Stimulated activated CD8-positive, alpha-beta memory T cell treated with anti-CD3 and anti-CD28 coated beads, Interleukin-15, amount 100 ng/mL, for 24 hours (primary cell): ENCODE measurements at places on chromosomes 4 and X.

DNA sequence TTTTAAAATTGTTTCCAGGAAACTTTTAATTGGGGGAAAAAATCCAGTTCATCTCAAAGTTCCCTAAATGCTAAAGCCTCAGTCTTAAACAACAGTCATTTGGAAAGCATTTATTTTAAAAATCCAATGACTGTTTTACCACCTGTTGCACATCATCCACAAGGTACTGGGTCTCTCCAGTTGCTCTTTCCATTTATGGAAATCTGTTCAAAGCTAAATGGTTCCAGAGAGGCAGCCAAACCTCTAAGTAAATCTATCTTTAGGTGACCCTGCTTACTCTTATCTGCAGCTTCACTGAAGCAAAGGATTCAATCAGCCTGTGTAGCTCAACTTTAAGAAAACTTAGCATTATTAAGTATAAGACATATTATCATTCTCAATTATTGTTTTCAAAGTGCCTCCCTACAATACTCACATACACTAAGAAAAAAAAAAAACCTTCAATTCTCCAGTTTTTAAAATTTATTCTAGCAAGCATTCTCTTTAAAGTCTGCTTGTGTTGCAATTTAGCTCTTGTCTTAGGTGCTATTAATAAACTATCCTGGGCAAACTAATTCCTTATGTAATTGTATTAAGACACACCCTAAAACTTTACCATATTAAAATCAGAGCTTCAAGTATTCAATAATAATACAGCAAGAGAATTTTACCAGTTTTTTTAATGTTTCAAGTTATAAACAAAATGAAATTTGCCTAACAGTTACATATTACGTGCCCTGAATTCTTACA lies 60.6 kb downstream of the NOCT start:
- no peak for DNase-seq

DNA sequence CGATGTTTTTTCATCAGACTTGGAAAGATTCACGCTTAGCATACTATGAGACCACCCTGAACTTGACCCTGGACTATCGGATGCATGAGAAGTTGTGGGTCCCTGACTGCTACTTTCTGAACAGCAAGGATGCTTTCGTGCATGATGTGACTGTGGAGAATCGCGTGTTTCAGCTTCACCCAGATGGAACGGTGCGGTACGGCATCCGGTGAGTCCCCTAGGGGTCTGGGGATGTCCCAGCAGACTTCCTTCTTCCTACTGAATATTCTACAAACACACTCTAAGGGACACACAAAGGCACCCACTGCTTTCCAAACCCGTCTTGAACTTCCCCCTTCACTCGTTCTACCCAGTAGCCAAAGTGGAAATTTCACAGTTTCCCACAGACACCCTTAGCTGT lies 9.3 kb downstream of the GABRQ start:
- no peak for DNase-seq

DNA sequence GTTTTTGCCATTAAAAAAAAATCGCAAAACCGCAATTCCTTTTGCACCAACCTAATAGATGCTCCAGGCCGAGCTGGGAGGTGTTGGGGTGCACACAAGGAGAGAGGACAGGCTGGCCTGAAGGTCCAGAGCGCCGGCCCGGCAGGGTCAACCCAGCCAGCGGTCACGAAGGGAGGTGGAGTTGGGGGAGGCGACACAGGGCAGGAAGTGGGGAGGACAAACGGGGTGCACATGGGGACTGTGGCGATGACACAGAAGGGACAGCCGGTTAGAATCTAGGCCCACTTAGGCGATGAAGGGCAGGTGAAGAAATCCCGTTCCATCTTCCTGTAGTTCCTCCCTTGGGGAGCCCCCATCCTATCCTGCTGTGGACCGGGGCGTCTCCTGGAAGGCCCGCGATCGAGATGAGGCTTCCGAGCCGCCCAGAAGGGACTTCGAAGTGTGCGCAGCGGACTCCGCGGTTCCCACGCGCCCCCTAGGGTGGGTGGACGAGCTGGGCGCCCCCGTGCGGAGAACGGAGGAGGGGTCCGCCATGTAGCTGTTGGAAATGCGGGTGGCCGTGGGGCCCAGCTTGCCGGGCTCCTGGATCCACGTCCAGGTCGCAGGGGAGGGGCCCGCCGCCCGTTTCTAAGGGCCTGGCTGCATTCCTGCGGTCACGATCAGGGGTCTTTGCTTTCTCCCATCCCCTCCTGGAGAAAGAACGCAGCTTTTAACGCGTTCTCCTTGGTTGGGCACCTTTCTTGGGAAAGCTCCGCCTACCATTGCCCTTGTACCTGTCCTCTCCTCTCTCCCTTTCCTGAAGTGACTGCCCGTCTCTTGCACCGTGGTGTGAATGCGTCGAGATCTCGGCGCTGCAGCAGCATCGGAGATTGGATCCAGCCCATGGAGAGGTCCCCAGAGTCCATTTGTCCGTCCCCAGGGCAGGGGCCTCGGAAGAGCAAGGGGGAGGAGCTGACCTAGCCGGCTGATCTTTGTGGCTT lies 17.0 kb upstream of the HPF1 start:
- no peak for DNase-seq

DNA sequence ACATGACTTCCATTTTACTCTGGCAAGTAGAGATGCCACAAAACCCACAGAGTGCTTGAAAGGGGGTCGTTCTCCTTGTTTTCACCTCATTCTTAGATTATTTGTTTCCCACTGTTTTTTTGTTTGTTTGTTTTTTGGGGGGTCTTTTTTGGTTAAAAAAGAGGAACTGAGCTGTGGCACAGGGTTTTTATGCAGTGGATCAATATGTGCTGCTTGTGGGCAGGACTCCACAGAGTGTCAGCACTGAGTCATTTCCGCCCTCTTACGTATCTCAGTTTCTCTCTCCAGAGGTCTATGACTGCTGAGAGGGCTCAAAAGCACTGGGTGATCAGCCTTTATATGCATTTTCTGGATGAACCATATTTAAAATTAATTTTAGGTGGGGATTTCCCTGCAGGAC lies 268.1 kb upstream of the GRID2 start:
- no peak for DNase-seq

DNA sequence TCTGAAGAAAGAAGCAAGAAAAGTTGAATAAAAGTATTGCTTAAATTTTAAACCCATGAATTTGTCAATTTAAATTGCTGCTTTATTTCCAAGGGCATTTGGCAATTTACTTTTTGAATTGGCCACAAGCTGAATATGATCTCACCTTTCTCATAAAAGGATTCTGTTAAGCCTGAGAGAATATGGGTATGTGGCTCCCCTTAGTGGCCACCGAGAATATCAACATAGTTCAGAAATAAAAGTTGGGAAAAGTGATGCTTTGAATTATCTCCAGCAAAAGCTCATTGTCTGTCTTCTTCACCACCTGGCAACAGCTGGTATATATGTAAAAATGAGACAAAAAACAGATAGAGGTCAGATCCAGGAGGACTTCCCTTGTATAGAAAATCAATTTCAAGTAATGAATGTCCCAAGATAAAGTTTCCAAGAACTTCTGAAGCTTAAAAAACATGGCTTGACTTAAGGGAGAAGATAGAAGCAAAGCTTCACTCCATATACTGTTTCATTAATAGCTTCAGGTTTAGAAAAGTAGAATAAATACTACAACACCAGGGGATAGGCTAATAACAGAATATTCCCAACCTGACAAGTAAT lies 290.7 kb upstream of the FAM241A start:
- no peak for DNase-seq
